Right forelimb (tissue), 1 donor: ENCODE measurements at places on chromosomes 3 and 15.

- DNase-seq, result no peak
These were observed 79.9 kb downstream of the MYH15 start for GRCh38 chr3:108430540-108430939.

DNA sequence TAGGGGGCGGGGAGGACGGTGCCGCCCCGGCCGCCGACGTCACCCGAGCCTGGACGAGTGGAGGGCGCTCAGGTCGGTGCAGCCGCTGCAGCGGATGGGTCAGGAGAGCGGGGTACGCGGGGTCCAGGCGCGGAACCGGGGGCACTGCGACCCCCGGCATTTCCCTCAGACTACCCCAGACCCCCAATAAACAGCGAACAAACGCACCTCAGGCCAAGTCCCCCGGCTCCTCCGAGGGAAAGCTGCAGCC, 78.9 kb downstream of the IQSEC1 start:
- DNase-seq, result no peak

DNA sequence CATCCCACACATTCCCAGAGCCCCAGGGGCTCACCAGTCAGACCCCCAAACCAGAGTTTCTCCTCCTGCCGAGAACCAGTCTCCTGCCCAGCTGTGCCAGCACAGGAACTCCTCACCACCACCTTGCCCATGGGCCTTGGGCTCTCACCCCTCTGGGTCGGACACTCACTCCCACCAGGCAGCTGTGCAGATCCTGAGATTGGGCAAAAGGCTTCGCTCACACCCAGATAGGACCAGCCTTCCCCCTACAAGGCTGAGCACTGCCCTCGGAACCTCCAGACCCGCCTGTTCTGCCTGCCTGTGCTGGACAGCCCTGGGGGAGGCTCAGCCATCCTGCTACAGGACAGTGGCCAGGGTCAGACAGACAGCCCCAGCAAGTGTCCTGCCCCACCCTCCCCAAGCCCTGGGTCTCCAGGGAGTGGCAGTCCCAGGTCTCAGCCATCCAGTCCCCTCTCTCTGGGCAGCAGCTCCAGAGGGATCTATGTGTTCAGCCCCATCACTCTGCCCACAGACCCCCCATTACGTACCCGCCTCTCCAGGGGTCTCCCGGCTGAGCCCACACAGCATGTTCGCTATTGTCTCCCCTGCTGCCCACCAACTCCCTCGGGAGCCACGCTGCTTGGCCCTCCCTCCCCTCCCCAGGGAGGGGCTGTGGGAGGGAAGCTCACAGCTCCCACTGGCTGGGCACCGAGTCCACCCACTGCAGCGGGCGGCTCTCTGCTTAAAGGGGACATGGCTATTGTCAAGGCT, at the start of gene GRIP2:
Gene GRIP2 (minus strand): TSS at position 601 of the 750 bp plus-strand sequence. CDS start 34 bp downstream, at position 567.
- no peak for DNase-seq

GRCh38 chr3:153439780-153440179, 277.8 kb downstream of the RAP2B start:
- DNase-seq, result no peak

DNA sequence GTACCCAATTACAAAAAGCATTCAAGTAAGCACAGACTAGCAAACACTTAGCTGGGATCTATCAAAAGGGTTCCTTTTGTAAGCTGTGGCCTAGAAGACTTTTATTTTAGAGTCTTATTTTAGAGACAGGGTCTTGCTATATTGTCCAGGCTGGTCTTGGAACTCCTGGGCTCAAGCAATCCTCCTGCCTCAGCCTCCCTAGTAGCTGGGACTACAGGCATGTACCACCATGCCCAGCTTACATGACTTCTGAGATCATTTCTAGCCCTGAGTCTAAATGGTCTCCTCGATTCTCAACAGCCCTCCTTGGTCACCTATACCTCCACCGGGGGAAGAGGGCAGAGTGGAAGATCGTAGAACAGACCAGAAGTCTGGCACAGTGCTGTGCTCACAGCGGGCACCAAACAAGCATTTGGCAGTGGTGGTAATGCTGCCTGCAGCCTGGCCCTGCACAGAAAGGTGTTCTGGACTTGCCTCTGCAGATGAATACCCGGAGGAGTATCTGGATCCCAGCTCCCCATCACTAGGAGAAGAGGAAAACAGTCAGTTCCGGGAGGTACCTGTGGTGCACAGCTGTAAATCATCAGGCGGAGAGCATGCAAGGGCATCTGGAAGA, 2.4 kb downstream of the FAM219B start:
- DNase-seq, result no peak

DNA sequence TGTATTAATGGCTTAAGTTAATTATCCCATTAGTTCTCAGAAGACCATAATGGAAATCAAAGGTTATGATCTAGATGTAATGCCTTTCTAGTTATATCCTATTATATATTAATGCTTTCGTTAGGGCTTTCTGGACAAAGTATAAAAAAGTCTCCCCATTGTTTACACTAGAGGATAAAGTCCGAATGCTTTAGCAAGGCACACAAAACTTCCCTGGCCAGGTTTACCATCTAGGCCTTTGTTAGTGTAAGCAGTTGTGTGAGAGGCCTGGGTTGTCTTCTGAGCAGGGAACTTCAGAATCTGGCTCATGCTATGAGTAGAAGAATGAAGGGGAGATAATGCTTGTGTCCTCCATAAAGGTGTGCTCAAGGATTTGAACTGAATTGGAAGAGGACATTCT, 106.3 kb upstream of the MEIS2 start:
- no peak for DNase-seq

- DNase-seq, result no peak
These were observed 214.2 kb downstream of the MEIS2 start for GRCh38 chr15:36886191-36886590.

GRCh38 chr15:68439506-68439905, 7.5 kb upstream of the ITGA11 start:
- DNase-seq, result no peak

- no peak for DNase-seq
These were observed 206.1 kb upstream of the ATP10A start for GRCh38 chr15:26069231-26069641.

DNA sequence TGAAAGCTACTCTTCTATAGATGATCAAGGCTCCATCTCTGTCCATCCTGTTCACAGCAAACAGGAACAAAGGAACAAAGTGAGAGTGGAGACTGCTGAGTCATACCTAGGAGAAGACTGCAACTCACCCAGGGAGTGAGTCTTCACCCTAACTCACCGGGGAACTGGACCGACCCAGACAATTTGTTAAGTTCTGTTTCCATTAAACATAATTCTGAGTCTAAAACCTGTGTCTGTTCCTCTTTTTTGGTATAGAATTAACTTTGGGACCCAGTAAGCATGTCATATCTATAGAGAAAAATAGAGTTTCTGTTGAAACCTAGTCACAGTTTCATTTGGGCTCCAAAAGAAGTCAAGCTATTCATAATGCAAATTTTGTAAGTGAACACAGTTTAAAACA, 21.6 kb downstream of the CCDC80 start:
- no peak for DNase-seq

DNA sequence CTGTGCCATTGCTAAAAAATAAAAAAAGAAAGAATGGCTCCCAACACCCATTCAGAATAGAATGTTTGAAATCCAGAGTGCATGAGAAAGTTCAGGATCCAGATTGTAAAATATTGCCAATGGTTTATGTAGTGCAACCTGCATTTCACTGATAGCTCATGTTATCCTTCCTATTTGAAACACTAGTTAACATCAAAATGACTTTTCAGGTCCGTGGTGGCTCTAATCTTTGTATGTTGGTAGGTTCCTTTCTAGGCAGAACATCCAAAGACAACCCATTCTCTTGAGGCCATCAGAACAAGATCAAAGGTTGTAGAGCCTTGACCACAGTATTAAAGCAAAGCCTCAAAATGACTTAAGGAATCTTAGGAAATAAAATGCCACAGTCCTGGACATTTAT, 51.0 kb downstream of the PLCL2 start:
- DNase-seq, result no peak

DNA sequence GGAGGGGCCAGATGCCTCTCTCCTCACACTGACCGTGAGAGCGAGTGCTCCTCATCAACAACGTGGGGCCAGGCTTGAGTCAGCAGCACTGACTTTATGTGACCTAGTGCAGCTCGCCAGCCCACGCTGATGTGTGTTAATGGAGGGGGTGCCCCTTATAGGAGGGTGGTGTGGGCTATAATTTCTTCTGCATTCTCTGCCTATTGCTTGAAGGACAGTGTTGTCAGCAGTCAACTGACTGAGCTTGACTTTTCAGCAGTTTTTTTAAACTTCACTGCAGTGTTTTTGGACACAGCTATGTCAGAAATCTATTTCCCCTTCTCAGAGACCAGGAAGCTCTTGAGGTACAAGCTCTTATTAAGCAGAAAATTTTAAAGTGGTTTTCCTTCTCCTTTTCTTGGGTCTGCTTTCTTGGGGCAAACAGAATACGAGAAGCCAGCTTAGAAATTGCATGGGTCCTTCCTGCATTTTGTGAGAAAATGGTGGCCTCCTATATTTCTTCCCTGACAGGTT, 304.8 kb upstream of the CTDSPL start:
- DNase-seq, result no peak
